LoVo (cell line): ENCODE measurements at places on chromosomes 2 and 18.
A peak's percentile ranks its signal among the peaks of the same experiment; 100 is the strongest.

- no peak for DNase-seq
Measured at GRCh38 chr2:60054571-60055340, 498.7 kb downstream of the BCL11A start.

- no peak for DNase-seq
Measured at GRCh38 chr2:178202927-178203326, 8.6 kb downstream of the OSBPL6 start.

GRCh38 chr18:9643549-9643948 is 29.2 kb upstream of the PPP4R1 start:
- DNase-seq, result peak; percentile 83

DNA sequence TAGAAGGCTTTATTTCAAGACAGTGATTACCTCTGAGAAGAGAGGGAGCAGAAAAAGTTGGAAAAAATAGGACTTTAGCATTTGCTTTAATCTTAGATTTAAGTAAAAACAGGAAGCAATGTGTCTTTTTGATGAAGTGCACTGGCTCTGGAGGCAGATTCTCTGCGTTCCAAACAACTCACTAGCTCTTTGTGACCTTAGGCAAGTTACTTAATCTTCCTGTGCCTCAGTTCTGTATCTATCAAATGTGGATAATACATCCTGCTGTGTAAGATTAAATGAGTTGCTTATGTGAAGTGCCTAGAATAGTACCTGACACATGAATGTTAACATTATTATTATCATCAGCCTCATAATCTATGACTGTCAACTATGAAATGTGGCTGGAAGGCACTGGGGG is 42.3 kb downstream of the RPRD1A start:
- DNase-seq, result no peak

DNA sequence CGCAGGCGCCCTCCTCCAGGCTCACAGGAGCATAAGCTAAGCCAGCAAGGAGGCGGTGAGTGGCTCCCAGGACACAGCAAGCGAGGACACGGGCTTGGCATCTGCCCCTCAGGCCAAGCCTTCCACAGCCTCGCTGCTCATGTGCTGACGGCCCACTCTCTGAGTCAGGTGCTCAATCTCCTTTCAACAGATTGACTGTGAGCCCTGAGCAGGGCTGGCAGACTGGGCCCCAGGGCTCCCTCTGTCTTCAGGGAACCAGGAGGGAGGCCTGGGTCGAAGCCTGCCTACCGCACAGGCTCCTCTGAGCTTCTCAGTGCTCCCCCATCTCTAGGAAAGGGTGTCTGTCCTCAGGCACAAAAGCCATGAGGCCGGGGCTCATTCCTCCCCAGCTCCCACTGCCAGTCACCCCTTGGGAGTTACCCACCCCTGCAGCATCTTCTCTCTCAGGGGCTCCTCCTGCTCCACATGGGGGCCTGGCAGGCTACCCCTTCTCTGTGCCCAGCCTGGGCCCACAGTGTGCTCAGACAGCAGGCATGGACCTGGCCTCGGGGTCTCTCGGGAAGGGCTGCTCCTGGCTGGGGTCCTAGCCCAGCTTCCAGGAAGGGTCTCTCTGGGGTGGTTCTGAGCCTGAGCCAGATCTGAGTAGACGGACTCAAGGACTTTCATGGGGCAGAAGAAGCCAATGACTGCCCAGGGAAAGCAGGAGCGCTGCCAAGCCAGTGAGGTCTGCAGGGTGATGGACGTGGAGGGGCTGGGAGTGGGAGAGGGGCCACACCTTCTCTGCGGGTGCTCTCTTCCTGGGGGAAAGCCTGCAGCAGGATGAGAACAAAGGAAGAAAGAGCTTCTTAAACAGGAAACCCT is 138.0 kb upstream of the GPC1 start:
- no peak for DNase-seq

DNA sequence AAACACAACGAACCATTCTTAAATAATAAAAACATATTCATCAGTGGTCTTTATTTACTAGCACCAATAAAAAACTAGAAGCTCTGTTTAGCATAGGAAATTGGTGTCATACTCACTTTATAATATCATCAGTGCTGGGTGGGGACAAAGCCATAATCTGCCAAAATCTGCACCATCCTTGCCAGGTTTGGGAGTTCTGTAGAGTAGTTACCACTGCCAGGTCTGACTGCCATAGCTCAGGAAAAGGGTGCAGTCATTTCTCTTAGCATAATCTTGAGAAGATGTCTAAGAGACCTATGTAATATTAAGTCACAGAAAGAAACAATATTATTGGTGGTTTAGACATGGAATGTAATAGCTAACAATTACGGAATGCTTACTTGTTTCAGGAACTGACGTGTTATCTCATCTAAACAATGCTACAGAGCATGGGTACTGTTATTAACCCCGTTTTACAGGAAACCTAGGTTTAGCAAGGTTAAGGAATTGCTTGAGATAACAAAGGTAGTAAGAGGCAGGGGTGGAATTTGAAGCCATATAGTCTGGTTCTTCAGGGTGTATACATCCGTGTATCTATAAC is 1.6 kb upstream of the MARCHF7 start:
- DNase-seq, result no peak
